ENCODE measurements at places on chromosomes 1 and 21.
A peak's percentile ranks its signal among the peaks of the same experiment; 100 is the strongest.

- no peak for DNase-seq
These were observed 124.0 kb downstream of the PIGK start for GRCh38 chr1:77095236-77095635.

DNA sequence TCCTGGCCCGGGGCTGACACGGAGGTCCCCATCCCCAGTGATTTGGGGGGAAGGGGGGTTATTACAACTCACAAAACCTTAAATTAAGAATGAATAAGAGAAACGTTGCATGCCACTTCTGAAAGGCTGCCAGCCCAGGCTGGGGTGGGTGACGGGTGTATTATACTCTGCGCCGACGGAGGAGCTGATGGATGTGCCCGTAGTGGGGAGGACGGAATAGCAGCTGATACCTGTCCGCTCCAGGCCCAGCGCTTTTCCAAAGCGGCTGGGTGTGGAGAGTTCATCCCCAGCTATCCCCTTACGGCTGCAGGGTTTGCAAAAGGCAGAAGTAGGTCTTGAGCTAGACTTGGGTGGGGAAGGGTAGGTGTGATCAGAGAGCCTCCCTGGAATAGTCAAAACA lies 63.8 kb upstream of the CASZ1 start:
- no peak for DNase-seq

- peak; percentile 43 for DNase-seq
These were observed 849 bp downstream of the NFIA start for GRCh38 chr1:61083013-61083806.

DNA sequence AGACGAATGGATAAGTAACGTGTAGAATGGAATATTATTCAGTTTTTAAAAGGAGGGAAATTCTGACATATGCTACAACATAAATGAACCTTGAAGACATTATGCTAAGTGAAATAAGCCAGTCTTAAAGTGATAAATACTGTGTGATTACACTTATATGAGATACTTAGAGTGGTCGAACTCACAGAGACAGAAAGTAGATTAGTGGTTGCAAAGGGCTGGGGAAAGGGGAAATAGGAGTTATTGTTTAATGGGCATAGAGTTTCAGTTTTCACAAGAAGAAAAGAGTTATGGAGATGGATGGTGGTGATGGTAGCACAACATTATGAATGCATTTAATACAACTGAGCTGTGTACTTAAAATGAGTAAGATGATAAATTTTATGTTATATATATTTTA lies 14.7 kb upstream of the AHCYL1 start:
- no peak for DNase-seq

All from fibroblast of skin of back (primary cell).